ENCODE measurements at places on chromosomes 4 and X. TPM values are rescaled to one million over a fixed set of nuclear protein-coding genes. Genes with fewer than 3 reads are reported as not detected.

- H3K36me3 ChIP-seq = no peaks in the 10 kb centered on the region
- H3K4me1 ChIP-seq = no peaks in the 10 kb centered on the region
- H3K27me3 ChIP-seq = no peaks in the 10 kb centered on the region
- no peak overlapping the region for H3K27ac ChIP-seq
Measured at GRCh38 chr4:105346869-105347268, 127.0 kb downstream of the PPA2 start.

- DNase-seq = no peak
- H3K27me3 ChIP-seq = no peaks in the 10 kb centered on the region
- H3K36me3 ChIP-seq = no peaks in the 10 kb centered on the region
- H3K27ac ChIP-seq = no peak overlapping the region
- H3K4me1 ChIP-seq = peaks cover 3% of the 10 kb centered on the region
- no peak overlapping the region for H3K4me3 ChIP-seq
Measured at GRCh38 chrX:136779346-136779781, 1.4 kb downstream of the ARHGEF6 start.

DNA sequence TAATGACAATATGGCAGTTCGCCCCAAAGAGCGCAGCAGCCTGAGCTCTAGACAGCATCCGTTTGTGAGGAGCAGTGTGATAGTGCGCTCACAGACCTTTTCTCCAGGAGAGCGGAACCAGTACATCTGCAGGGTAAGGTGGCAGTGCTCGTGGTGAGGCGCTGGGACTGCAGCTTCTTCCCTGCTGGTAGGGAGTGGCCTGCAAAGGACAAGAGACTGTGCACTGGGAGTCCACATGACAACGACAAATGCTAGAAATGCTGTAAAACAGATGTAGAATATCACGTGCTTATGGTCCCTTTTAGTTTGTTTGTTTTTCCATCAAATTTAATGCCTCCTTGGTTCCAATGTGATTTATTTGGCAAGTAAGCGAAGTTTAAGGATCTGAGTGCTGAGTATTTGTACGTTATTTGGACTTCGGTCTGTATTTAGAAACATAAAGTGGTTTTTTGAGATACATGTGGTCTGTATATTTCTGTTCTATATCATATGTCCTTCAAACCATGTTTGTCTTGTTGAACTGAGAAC, 35.8 kb downstream of the CLDN22 start:
- H3K4me1 ChIP-seq = no peaks in the 10 kb centered on the region
- no peak overlapping the region for H3K27ac ChIP-seq
- H3K4me3 ChIP-seq = no peak overlapping the region
- H3K36me3 ChIP-seq = no peaks in the 10 kb centered on the region

- no peak overlapping the region for H3K27ac ChIP-seq
- no peaks in the 10 kb centered on the region for H3K4me1 ChIP-seq
- H3K36me3 ChIP-seq = no peaks in the 10 kb centered on the region
- H3K27me3 ChIP-seq = no peaks in the 10 kb centered on the region
- no peak overlapping the region for H3K4me3 ChIP-seq
Measured at GRCh38 chr4:8127051-8127826, 31.4 kb downstream of the ABLIM2 start.

DNA sequence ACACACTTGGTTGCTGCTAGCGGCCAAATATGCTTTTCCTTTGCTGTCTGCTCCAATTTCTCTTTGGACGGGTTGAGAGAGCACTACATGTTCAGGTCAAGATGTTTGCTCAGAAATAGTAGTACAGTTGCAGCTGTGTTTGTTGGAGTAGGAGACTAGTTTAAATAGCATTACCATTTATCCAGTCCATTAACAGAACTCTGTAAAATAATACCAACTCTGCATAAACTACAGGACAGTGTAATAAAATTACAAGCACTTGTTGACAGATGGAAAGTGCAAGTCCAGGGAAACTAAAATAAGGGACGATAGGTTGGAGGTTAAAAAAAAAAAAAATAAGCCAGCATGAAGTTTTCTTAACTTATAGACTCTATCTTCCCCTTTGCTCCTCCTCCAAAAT, 20.2 kb downstream of the SLIT2 start:
- H3K27ac ChIP-seq = no peak overlapping the region
- no peak for DNase-seq
- no peaks in the 10 kb centered on the region for H3K4me1 ChIP-seq

Gene VCX
- total RNA-seq = not detected

Gene MAGEA9B
- total RNA-seq = 0.11 TPM

GRCh38 chr4:2482693-2483092, 13.8 kb downstream of the RNF4 start:
- no peaks in the 10 kb centered on the region for H3K36me3 ChIP-seq
- DNase-seq = peak; percentile 67
- no peak overlapping the region for H3K4me3 ChIP-seq
- peak overlapping the region; percentile 58 for H3K27ac ChIP-seq

GRCh38 chr4:166174717-166175490, 301.9 kb downstream of the TLL1 start:
- H3K4me1 ChIP-seq = no peaks in the 10 kb centered on the region
- no peak overlapping the region for H3K4me3 ChIP-seq
- no peaks in the 10 kb centered on the region for H3K27me3 ChIP-seq
- no peaks in the 10 kb centered on the region for H3K36me3 ChIP-seq
- DNase-seq = no peak
- no peak overlapping the region for H3K27ac ChIP-seq

- H3K36me3 ChIP-seq = no peaks in the 10 kb centered on the region
- H3K27me3 ChIP-seq = no peaks in the 10 kb centered on the region
- H3K4me3 ChIP-seq = no peak overlapping the region
- no peaks in the 10 kb centered on the region for H3K4me1 ChIP-seq
- H3K27ac ChIP-seq = no peak overlapping the region
Measured at GRCh38 chrX:85591536-85591935, 212.1 kb upstream of the POF1B start.

DNA sequence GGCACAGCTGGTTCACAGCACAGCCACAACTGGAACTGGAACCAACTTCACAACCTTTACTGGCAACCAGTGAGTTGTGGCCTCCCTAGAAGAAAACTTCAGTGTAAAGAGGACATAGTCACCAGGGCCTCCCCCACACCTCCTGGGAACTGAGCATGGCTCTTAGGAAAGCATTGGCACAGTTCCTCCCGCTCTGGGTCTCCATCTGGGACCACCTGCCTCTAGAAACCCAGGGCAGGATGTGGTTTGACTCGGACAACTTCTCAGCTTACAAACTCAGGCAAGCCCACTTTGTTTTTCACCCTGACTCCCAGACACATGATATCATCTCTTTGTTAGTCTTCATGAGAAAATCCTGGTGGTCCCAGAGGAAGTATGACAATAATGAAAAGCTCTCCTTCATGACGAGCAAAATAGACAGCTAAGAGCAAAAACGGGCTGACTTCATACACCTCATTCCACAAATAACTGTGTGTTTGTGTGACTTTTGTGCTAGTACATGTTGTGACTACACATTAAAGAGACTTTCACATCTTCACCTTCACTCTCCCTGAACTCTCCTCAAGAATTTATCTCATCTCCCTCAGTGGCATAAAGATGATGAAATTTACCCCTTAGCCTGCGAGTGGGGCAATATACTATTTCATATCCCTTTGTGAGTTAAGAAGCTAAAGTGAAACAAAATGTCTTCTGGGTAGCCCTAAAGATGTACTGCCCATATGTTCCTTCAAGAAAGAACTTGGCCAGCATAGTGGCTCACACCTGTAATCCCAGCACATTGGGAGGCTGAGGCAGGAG, 75.4 kb downstream of the SH3KBP1 start:
- DNase-seq = no peak
- H3K4me1 ChIP-seq = peaks cover 79% of the 10 kb centered on the region
- peak overlapping the region; percentile 76 for H3K27ac ChIP-seq
- no peaks in the 10 kb centered on the region for H3K27me3 ChIP-seq
- no peaks in the 10 kb centered on the region for H3K36me3 ChIP-seq
- no peak overlapping the region for H3K4me3 ChIP-seq

Gene LARP1B
- 45.9 TPM for total RNA-seq

- no peak for DNase-seq
- no peaks in the 10 kb centered on the region for H3K36me3 ChIP-seq
- no peaks in the 10 kb centered on the region for H3K4me1 ChIP-seq
Measured at GRCh38 chrX:134236626-134237614, at the start of gene CCDC160. CCDC160 (plus strand) TSS chrX:134237182; CDS start chrX:134244801, 7,619 bp downstream.

GRCh38 chr4:129490516-129490915, 394.6 kb downstream of the C4orf33 start:
- H3K4me1 ChIP-seq = no peaks in the 10 kb centered on the region
- no peak for DNase-seq
- no peaks in the 10 kb centered on the region for H3K36me3 ChIP-seq
- H3K4me3 ChIP-seq = no peak overlapping the region
- no peak overlapping the region for H3K27ac ChIP-seq
- H3K27me3 ChIP-seq = no peaks in the 10 kb centered on the region

GRCh38 chrX:31715675-31716074, 643.8 kb upstream of the FTHL17 start:
- no peak overlapping the region for H3K4me3 ChIP-seq
- no peaks in the 10 kb centered on the region for H3K4me1 ChIP-seq
- DNase-seq = no peak
- no peak overlapping the region for H3K27ac ChIP-seq

DNA sequence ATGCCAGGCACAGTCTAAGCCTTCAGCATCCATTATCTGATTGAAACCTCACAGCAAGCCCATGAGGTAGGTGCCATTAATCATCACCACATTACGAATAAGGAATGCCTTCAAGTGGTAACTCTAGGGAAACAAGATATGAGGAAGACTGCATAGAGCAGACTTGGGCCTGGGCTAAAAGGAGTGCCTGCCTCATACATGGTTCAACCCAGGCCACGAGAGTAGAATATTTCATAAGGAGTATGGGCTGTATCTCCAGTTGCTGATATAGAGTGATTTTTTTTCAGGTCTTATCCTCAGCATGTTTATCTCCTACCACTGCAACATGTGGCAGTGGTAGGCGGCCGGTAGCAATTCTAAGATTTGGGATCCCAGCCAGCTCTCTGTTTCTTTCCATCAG, 51.7 kb downstream of the ATP11C start:
- H3K4me1 ChIP-seq = peaks cover 12% of the 10 kb centered on the region
- H3K4me3 ChIP-seq = no peak overlapping the region
- DNase-seq = no peak

- peaks cover 40% of the 10 kb centered on the region for H3K36me3 ChIP-seq
- DNase-seq = peak; percentile 84
- H3K4me1 ChIP-seq = peaks cover 97% of the 10 kb centered on the region
- H3K27me3 ChIP-seq = no peaks in the 10 kb centered on the region
Measured at GRCh38 chr4:118758293-118758692, 73.1 kb downstream of the METTL14 start.

Gene LANCL3
- not detected for total RNA-seq

Gene TMEM144
- total RNA-seq = not detected

- no peaks in the 10 kb centered on the region for H3K27me3 ChIP-seq
- H3K4me3 ChIP-seq = no peak overlapping the region
- no peaks in the 10 kb centered on the region for H3K36me3 ChIP-seq
- H3K4me1 ChIP-seq = peaks cover 9% of the 10 kb centered on the region
Measured at GRCh38 chr4:118865091-118865708, 23.5 kb upstream of the SYNPO2 start.

GRCh38 chr4:8913121-8913857, 41.6 kb upstream of the HMX1 start:
- no peaks in the 10 kb centered on the region for H3K4me1 ChIP-seq
- H3K27me3 ChIP-seq = no peaks in the 10 kb centered on the region
- H3K4me3 ChIP-seq = no peak overlapping the region
- H3K36me3 ChIP-seq = no peaks in the 10 kb centered on the region
- H3K27ac ChIP-seq = no peak overlapping the region

- no peaks in the 10 kb centered on the region for H3K36me3 ChIP-seq
- H3K27ac ChIP-seq = no peak overlapping the region
- peak; percentile 28 for DNase-seq
- no peak overlapping the region for H3K4me3 ChIP-seq
- H3K4me1 ChIP-seq = peaks cover 14% of the 10 kb centered on the region
- no peaks in the 10 kb centered on the region for H3K27me3 ChIP-seq
Measured at GRCh38 chr4:7828011-7828720, 111.5 kb downstream of the AFAP1 start.

Gene SPACA5
- total RNA-seq = not detected

DNA sequence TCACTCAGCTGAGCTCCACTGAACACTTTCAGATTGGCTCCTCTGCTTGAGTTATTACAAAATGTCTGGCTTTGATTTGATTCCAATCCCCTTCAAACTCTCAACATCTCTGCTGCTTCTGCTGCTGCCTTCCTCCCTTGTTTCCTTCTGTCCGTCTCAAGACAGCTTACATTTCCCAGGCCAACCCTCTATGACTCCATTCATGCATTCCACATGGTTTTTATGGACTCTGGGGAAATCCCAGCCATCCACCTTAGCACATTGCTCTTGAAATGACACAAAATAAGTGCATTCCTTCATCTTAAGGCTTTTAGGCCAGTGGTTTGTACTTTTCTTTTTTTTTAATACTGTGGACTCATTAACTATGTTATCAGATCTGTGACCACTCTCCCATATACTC, 68.5 kb upstream of the TMEM164 start:
- H3K27me3 ChIP-seq = no peaks in the 10 kb centered on the region
- no peaks in the 10 kb centered on the region for H3K4me1 ChIP-seq
- H3K27ac ChIP-seq = no peak overlapping the region
- DNase-seq = no peak

GRCh38 chr4:126386512-126386911, 1071.8 kb downstream of the FAT4 start:
- DNase-seq = no peak
- H3K27ac ChIP-seq = no peak overlapping the region
- no peaks in the 10 kb centered on the region for H3K27me3 ChIP-seq
- no peaks in the 10 kb centered on the region for H3K36me3 ChIP-seq

Gene ANKRD50
- not detected for total RNA-seq

Gene KCNE5
- 0.82 TPM for total RNA-seq

- H3K4me3 ChIP-seq = no peak overlapping the region
- no peak overlapping the region for H3K27ac ChIP-seq
- peaks cover 3% of the 10 kb centered on the region for H3K4me1 ChIP-seq
- peak; percentile 73 for DNase-seq
- no peaks in the 10 kb centered on the region for H3K36me3 ChIP-seq
- H3K27me3 ChIP-seq = no peaks in the 10 kb centered on the region
Measured at GRCh38 chr4:48275247-48275646, 5.6 kb upstream of the TEC start.

- no peaks in the 10 kb centered on the region for H3K27me3 ChIP-seq
- H3K36me3 ChIP-seq = no peaks in the 10 kb centered on the region
- no peak overlapping the region for H3K27ac ChIP-seq
- no peak for DNase-seq
- no peak overlapping the region for H3K4me3 ChIP-seq
Measured at GRCh38 chr4:33746979-33747378, 2497.3 kb downstream of the ARAP2 start.

DNA sequence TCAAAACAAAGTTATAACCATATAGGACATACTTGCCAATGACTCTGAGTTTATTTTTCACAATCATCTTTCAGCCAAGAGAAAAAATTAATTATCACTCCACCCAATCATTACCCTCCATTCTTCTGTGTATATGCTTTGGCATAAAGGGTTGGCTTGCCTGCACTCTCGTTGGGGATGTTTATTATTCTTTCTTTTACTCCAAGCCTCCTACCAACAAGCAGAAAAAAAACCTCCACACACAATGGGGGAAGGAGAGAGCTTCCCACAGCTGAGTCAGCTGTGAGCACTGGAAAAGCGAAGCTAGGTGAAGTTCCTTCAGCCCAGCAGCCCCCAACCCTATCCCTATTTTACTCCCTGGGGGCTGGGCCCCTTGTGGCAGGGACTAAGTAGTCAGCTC, 1.5 kb downstream of the OPHN1 start:
- no peaks in the 10 kb centered on the region for H3K27me3 ChIP-seq
- no peaks in the 10 kb centered on the region for H3K4me1 ChIP-seq
- no peak for DNase-seq
- no peaks in the 10 kb centered on the region for H3K36me3 ChIP-seq
- H3K27ac ChIP-seq = no peak overlapping the region

Gene BMPR1B
- not detected for total RNA-seq

GRCh38 chrX:10989386-10989785, 121.7 kb upstream of the HCCS start:
- DNase-seq = no peak
- no peaks in the 10 kb centered on the region for H3K36me3 ChIP-seq
- H3K27me3 ChIP-seq = no peaks in the 10 kb centered on the region
- H3K4me1 ChIP-seq = no peaks in the 10 kb centered on the region
- no peak overlapping the region for H3K27ac ChIP-seq
- H3K4me3 ChIP-seq = no peak overlapping the region

Gene CLCN4
- 4.3 TPM for total RNA-seq

Gene OTC
- not detected for total RNA-seq
